NT2/D1 (cell line): ENCODE measurements at places on chromosomes 11 and 22.

GRCh38 chr22:17162731-17163130 lies 3.7 kb upstream of the HDHD5 start:
- no peak for DNase-seq

GRCh38 chr11:120489799-120490198 lies 21.7 kb upstream of the GRIK4 start:
- no peak for DNase-seq

DNA sequence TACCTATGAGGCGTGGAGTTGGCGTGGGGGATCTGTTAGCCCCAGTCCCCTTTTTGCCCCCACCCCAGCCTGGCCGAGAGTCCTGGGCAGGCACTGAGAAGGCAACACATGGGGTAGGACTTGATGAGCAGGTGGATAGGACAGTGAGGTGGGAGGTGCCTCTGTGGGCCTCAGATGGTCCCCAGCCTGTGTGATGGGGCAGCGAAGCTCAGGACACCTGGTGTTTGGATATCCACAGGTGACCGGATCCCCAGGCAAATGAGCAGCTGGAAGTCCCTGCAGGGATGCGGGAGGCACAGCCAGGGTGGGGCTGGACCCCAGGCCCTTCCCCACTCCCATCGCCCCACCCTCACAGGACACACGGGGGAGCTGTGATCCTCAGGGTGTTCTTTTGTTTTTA lies 9.7 kb downstream of the FBLN1 start:
- no peak for DNase-seq

DNA sequence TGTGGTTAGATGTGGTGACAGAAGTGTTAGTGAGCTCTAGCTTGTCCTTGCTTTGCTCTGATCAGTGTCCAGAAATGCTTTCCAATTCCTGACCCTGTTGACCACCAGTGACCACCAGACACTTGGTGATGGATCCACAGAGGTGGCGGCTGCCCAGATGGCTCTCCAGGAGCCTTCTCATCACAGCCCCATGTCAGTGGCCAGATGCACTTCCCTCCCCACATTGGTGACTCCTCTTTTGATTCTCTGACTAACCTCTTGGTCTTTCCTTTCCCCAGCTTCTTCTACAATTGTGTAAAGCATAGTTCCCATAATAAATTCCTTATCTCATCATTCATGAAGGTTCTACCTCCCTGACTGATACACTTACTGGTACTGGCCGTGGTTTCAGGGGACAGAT lies 40.1 kb upstream of the CXCR5 start:
- DNase-seq: no peak

DNA sequence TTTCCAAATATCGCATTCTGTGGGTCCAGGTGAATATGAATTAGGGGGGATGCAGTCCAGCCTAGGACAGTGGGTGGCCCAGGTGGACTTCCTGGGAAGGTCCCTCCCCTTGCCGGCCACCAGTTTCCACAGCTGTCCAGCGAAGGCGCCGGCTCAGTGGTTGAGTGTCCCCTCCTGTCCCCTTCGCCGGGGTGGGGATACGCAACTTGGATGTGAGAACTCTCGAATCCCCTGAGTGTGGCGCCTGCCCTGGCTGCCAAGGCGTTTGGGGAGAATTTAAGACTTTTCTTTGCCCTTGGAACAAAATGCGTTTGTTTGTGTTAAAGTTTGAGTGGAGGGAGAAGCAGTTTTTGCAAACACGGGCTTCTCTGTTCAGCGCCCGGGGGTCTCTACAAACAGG lies 123.7 kb downstream of the KCNQ1OT1 start:
- DNase-seq: no peak

DNA sequence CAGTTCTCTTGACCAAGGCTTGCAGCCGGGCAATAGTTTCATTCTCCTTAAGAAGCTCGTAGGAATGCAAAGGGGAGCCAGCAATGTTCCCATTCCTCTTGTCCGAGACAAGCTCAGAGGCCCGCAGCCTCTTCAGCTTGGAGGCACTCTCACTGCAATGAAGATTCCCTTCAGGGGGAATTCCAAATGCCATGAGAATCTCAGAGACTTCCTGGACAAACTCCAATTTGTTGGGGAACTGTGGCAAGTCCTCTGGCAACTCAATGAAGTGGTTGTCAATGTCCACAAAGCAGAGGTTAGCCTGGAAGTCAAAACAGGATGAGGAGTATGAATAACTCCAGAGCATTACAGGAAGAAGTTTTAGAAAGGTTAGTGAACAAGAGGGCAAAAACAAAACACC lies 84.4 kb downstream of the DENND5A start:
- DNase-seq: no peak

DNA sequence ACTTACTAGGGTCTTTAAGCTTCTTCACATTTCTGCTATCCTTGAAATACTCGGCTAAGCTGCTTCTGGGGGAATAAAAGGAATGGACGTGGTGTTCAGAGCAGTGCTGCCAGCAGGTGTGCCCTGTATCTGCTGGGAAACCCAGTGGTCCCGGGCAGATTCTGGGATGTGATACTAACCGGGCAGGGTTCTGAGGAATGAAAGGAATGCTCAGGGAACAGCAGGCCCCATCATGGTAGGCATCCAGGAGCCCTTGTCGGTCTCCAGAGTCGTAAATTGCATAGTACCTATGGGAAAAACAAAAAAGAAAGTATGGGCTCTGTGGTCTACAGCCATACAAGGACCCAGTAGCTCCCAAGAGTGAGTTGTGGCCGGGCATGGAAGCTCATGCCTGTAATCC lies 4.5 kb upstream of the TMEM223 start:
- no peak for DNase-seq

GRCh38 chr11:412641-413119 lies 2.1 kb downstream of the SIGIRR start:
- DNase-seq: no peak

GRCh38 chr11:122796128-122796717 lies 42.1 kb upstream of the CRTAM start:
- DNase-seq: no peak

DNA sequence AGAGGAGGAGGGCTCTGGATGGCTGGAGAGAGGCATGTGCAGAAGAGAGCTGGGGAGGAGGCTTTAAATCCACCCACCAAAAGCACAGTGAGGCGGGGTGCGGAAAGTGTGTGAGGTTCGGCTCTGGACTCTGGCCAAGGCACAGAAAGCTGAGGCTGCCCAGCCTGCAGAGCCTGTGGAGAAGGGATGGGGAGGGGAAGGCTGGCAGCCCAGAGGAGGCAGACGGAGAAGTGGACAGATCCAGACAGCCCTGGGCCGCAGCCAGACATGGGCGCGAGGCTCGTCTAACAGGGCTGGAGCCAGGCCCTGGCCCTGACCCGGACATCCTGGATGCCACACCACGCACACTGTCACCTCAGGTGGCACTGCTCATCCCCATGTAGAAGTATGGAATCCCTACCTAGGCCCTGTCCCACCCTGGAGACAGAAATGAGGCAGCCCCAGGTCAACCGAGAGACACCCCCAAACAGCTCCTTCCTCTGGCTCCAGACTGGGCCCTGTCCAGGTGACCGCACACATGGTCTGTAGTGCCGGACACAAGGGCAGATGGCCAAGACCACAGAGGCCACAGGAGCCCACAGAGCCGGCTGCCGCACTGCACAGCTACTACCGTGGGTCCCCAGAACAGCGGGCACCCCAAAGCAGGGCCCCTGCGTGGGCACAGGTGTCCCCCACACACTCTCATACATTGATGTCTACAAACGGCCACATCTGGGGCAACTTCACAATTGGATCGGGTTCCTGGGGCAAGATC lies 16.6 kb upstream of the MOB2 start:
- no peak for DNase-seq

DNA sequence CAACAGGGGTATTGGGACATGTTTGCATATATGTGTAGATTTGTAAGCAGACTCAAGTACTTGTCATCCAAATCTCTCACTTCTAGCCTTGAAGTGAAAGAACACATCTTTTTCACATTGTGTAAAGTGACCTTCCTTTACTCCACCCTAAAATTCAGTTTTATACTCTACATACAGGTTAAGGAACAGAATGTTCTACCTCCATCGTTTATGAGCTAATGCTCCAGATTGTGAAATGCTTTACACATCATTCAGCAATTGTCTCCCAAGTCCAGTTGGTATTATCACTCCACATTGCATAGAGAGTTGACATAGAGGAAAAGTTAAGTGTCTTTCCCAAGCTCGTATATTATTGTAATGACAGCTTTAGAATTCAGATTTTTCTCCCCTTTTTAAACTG lies 46.1 kb upstream of the BLID start:
- no peak for DNase-seq

DNA sequence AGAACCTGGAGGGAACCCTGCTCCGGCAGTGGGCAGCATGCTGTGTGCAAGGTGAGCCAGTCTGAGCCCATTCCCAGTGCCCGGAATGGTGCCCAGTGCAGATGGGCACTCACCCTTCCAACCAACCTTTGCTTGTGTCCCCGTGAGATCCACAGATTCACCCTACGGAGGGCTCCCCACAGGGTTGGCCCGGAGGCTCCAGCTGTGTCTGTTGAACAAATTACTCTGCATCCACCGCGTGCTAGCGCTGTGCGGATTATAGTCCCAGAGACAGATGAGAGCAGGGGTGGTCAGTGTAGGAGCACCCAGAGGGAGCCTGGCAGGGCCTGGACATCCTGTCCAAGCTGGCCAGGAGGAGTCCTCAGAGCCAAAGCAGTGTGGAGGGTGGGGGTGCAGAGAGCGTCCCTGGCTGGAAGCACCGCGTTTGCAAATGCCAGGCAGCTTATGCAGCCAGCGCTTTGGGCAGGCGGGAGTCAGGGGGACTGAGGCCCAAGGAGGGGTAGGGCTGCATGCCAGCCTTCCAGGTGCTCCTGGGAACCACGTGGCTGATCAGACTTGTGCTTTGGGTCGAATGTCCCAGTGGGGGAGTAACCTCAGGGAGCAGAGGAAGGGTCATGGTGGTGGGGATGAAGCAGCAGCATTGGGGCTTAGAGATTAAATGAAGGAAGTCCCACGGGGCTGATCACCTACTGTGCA lies 80.5 kb downstream of the KCNQ1 start:
- DNase-seq: no peak

GRCh38 chr11:28338371-28338770 lies 230.2 kb downstream of the METTL15 start:
- no peak for DNase-seq

GRCh38 chr11:65116370-65117205 lies 913 bp downstream of the ZNHIT2 start:
- DNase-seq: no peak

GRCh38 chr11:108340973-108341372 lies 118.1 kb downstream of the ATM start:
- DNase-seq: peak; percentile 8

DNA sequence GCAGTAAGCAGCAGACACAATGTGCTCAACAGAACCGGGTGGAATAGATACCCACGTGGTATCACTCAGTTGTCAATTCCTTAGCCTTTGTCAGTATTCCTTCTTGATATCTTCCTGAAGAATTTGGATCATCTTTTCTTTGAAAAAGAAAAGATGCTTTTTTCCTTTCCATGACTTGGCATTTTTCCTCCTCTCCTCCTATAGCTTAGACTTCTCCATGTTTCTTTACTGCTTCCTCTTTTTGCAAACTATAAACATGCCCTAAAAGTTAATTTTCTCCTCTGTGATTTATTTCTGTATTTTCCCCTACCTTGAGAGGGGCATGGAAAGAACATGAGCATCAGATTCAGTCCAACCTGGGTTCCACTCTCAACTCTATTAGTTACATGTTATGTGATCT lies 11.7 kb downstream of the CBLIF start:
- no peak for DNase-seq

DNA sequence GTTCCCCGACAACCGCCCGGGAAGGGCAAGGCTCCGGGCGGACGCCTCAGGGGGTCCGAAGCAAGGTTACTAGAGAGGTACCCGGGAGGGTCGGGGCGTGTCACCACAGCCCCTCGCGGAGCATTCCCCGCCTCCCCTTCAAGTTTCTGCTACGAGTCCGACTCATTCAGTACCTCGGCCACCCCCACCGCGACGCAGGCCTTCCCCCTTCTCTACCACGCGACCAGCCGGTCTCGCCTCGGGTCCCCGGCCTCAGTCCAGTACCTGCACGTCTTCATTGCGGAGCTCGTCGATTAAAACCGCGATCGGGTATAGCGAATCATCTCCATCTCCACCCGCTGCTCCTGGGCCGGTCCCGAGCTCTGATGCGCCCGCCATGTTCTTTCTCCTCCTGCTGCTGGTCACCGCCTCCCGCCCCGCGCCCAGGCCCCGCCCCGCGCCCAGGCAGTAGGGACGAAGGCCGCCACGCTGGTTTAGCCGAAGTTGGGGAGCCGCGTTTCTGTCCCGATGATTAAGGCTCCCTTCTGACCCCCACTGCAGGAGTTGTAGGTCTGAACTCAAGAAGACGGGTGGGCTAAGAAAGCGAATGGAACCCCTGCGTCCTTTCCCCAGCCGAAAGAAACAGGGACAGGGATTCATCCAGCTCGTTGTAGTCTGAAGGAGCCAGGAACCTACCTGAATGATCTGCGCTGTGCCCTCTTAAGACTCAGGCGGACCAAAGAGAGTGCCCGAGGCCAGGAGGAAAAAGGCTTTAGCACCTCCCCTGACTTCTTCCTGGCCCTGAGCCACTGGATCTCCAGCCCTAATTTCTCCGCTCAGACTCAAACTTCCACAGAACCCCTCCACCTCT lies at the start of gene PPP2R1B:
PPP2R1B (minus strand) TSS at position 406 of the 850 bp plus-strand sequence; CDS start at position 378, 28 bp downstream.
- peak; percentile 59 for DNase-seq

DNA sequence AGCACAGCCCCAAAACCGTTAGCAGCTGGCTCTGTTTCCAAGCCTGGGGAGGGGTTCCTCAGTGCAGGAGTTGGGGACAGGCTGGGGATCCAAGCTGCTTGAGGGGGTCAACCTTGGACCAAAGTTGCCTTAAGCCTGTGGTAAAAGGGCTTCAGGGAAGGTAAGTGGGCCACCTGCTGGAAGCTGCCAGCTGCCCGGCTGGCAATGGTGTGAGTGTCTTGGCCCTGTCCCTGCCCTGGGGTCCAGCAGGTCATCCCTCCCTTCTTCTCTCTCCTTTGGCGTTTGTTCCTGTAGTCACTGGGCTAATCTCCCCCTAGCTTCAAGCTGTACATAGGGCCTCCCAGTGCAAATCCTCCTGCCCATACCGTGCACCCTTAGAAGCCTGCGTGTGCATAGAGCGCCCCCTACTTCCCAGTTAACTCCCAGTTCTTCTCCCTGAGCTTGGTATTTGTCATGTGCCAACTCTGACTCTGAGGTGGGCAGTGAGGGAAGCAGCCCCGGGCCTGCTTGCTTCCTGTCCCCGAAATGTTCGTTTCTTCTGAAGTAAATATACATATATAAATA lies 4.4 kb downstream of the TMEM258 start:
- DNase-seq: peak; percentile 40

DNA sequence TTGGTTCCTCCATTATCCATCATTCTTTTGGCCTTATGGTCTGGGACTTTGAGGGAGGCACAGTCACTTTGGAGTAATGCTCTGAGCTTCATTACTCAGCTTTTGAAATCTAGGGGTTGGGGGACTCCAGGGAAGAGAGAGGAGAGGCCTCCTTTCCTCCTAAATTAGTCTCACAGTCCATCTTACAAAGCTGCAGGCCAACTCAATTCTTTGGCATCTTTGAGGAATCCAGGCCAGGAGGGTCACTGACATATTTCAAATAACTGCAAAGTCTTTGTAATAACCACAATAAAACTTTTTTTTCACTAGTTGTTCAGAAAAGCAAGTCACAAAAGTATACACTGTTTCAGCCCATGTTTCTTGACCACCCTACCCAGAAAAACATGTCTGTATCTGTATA lies 73.3 kb upstream of the FAR1 start:
- DNase-seq: no peak

GRCh38 chr11:131841925-131842635 lies 471.7 kb downstream of the NTM start:
- DNase-seq: no peak

- no peak for DNase-seq
These were observed 49.4 kb downstream of the RRAS2 start for GRCh38 chr11:14309425-14310192.

- no peak for DNase-seq
These were observed 56.9 kb downstream of the KREMEN1 start for GRCh38 chr22:29129808-29130140.
